Brain microvascular endothelial cell (primary cell): ENCODE measurements at places on chromosomes 4 and X.

GRCh38 chr4:88818631-88819470, 121.2 kb upstream of the NAP1L5 start:
- peak; percentile 46 for DNase-seq

- no peak for DNase-seq
Observed at GRCh38 chrX:51779306-51779705, 36.1 kb downstream of the GSPT2 start.

DNA sequence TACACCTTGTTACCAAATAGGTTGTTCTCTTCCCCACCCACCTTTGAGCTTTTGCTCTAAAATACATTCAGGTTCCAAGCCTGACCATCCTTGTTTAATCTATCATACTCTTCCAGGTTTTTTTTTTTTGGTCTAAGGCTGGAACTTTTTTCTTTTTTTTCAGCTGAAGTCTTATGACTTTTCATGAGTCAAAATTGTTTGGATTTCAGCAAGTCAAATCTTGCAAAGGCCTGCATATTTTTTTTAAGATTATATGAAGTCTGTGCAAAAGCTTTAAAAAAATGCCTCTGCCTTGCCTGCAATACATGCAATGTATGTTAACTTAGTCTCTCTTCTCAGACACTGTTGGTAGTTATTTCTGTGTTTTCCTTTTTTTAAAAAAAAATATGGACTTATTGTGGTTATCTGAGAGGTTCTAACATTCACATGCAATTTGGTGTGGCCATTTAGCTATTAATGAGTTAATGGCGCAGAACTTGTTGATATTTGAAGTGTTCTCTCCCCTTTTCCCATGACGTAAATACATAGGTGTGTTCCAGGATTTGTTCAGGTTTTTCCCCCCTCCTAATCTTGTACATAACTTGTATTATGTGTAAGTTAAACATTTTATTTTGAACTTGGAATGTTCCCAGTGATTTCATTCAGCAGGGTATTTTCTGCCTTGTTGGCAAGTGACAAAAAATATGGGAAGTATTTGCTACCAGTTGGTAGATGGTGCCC, 58.7 kb downstream of the CCKAR start:
- no peak for DNase-seq

DNA sequence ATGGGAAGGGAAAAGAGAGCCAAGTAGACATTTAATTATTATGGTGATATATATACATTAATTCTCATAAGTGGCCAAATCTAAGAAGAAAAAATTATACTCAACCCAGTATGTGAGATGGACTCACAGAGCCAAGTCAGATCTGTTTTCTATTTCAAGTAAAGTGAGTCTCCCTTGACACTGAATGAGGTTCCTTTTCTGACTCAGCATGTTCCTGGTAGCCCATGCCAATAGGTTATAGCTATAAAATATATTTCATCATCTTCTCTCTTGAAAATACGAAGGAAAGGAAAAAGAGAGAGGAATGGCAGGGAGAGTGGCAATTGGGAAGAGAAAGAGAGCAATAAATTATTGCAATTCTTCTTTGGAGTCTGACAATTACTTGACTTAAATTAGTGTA, 68.8 kb upstream of the GRIA2 start:
- no peak for DNase-seq

- no peak for DNase-seq
Observed at GRCh38 chr4:44149282-44149681, 299.3 kb downstream of the KCTD8 start.

DNA sequence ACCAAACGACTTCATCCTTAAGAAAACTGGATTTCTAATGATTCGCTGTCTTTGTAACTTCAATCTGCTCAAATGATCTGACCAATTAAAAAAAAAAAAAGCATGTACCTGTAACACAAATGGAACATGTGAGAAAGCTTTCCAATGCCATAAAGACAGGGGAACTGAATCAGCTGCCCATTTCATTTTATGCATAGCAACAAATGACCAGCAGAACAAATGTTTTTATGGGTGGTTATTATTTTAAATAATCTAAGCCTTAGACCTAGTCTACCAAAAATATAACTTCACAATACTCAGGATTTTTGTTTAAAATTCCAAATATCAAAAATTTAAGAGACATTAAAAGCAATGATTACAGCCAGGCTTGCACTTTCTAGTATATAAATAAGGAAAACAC, 145.7 kb downstream of the NR3C2 start:
- no peak for DNase-seq

GRCh38 chrX:150198776-150199175, 164.3 kb upstream of the MAMLD1 start:
- no peak for DNase-seq
